CD4-positive, alpha-beta T cell treated with Interleukin-1 beta for 1 hour (primary cell): ENCODE measurements at places on chromosomes 3 and 15.

- DNase-seq = peak; percentile 11
Measured at GRCh38 chr3:71127052-71127831, 456.3 kb downstream of the FOXP1 start.

DNA sequence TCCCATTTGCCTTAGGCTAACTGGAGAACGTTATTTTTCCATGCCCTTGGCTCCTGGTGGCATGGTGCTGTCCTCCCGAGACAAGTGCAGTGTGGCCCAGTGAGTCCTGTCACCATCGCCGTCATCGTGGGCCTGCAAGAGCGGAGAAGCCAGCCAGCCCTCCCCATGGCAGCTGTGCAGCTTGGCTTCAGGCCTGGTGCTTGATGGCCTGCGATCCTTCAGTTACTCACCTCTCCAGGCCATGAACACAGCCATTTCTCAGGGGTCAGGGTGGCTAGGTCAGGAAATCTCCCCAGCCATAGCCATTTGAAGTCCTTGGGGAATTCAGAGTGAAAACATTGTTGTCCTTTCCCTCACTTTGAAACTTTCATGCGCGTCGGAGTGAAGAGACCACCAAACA, 189.0 kb upstream of the RGMA start:
- no peak for DNase-seq

DNA sequence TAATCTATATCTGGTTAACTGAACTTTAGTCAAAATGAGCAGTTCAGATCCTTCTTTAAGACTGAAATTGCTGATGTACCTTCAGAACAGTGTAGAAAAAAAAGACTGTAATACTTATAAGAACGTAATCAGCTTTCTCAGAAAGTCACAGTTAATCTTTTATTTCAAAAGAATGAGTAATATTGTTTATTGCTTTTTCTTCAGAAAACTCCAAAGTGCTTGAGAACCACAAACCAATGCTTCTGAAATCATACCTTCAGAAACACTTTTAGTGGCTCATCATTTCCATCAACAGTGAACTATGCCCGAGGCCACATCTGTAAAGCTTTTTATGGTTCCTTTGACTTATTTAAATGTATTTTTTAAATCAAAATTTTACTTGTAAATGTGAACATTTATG, 33.3 kb upstream of the CLASP2 start:
- DNase-seq = no peak

DNA sequence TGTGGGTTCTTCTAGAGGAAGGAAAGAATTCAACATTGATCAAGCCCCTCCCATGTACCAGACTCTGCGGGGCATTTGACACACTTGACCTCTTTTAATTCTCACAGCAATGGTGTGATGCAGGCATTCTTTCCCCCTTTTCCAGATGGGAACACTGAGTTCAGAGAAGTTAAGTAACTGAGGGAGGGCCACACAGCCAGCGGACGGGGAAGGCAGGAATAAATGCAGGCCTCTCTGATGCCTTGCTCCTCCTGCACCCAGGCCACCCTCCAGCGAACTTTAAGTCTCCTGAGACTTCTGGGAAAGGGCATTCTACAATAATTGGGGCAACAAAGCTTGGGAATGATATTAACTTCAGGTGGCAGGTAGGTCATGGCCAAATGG, 227.4 kb downstream of the UACA start:
- DNase-seq = no peak

DNA sequence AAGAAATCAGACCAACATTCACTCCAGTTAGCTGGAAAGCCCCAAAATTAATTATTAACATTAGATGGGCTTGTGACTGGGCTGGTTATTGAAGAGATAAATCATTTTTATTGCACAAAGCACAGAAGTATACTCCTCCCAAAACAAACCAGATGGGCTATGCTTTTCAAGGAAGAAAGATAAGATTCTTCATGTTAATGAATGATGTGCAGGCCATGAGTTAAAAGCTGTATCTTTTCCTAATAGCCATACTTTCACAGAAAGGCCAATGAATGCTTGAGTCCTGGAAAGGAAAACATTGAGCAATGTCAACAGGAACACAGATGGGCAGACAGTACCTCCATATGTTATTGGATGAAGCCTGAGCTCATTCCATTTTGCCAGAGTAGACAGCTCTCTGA, 55.4 kb downstream of the OCA2 start:
- DNase-seq = no peak
